ENCODE measurements at places on chromosomes 11 and 22.
A peak's percentile ranks its signal among the peaks of the same experiment; 100 is the strongest.

GRCh38 chr11:32432565-32432964 lies 2.8 kb downstream of the WT1 start:
- DNase-seq, result no peak

GRCh38 chr11:67099831-67100324 lies 19.2 kb upstream of the KDM2A start:
- DNase-seq, result no peak

- no peak for DNase-seq
These were observed 655.7 kb upstream of the KIRREL3 start for GRCh38 chr11:127656116-127656836.

- no peak for DNase-seq
These were observed 6.9 kb downstream of the TRIM6 start for GRCh38 chr11:5603326-5603725.

DNA sequence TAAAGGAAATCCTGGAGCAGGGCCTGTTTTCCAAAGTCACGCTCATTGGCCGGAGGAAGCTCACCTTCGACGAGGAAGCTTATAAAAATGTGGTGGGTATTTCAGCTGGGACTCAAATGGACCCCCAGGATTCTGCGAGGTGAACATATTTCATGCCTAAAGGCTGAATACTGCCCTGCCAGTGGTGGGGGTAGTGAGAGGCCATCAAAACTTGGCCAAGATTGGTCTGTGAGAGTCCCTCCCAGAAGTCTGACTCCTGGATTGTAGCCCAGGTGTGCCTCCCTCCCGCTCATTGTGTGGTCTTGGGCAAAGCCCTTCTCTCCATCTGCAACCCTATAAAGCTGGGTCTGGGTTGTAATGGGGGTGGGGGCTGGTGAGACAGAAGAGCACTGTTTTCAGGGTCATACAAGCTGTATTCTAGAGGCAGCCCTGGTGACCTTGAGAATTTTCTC lies 853 bp downstream of the HTATIP2 start:
- no peak for DNase-seq

DNA sequence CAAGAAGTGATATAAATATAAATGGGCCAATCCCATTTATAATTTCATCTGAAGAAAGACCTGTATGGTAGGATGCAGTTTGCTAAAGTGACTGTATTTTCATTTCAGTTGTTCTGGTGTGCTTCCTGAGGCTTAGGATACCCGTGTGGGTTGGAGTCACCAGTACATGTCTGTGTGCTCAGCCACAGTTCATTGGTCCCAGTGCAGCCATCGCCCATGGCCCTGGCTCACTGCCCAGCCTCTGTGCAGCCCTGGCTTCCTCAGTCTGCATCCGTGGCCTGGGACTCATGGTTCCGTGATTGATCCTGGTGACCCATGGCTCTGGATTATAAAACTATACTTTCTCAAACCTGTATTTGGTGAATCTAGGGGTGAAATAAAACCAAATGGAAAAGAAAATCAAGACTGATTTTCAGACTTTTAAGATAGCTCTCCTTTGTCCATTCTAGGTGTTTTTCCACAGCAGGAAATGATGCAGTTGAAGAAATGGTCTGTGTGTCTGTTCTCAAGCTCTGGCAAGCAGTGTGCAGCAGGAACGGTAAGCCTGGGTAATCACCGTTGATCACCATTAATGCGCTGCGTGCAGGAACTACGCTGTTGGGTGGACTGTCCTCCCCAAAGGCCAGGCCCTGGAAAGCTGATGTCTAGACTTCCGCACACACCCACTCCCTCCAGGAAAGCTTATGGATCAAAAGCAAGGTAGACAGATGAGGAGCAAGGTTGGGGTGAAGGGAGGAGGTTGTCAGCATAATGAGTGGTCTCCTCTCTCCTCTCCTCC lies 27.2 kb downstream of the TTC12 start:
- no peak for DNase-seq

DNA sequence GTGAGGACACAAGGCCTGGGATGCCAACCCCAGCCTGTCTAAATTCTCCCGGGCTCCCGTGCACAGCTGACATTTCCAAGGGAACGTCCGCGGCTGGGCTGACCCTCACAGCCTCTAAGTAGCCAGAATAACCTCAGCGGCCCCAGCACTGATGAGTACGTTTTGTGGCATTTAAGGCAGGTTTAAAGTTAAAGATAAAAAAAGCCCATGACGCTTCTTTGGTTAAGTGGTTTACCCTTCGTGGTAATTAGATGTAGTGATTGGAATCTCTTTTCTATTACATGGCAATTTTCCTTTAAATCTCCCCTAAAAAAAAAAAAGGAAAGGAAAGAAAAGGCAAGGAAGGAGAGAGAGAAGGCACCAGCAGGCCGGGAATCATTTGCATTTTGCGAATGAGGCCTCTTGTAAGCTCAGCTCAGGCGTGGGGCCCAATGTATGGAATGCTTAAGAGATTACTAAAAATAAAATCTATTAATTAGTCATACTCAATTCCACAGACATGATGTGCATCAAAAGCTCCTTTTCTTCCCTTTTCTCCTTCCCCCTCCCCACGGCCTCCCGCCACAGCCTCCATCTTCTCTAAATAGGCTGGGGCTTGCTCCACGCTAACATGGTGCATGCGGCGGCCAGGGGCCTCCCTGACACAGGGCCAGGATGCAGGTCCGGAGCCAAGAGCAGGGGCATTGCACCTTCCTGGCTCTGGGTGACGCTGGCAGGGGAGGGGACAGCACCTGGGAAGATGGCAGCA lies 44.1 kb downstream of the MACROD1 start:
- DNase-seq, result peak; percentile 68

- no peak for DNase-seq
These were observed 85.2 kb upstream of the ARHGAP20 start for GRCh38 chr11:110797453-110797852.

- DNase-seq, result no peak
These were observed 18.8 kb upstream of the MGAT3 start for GRCh38 chr22:39437791-39438704.

- no peak for DNase-seq
These were observed 674.7 kb downstream of the NTM start for GRCh38 chr11:132045107-132045506.

DNA sequence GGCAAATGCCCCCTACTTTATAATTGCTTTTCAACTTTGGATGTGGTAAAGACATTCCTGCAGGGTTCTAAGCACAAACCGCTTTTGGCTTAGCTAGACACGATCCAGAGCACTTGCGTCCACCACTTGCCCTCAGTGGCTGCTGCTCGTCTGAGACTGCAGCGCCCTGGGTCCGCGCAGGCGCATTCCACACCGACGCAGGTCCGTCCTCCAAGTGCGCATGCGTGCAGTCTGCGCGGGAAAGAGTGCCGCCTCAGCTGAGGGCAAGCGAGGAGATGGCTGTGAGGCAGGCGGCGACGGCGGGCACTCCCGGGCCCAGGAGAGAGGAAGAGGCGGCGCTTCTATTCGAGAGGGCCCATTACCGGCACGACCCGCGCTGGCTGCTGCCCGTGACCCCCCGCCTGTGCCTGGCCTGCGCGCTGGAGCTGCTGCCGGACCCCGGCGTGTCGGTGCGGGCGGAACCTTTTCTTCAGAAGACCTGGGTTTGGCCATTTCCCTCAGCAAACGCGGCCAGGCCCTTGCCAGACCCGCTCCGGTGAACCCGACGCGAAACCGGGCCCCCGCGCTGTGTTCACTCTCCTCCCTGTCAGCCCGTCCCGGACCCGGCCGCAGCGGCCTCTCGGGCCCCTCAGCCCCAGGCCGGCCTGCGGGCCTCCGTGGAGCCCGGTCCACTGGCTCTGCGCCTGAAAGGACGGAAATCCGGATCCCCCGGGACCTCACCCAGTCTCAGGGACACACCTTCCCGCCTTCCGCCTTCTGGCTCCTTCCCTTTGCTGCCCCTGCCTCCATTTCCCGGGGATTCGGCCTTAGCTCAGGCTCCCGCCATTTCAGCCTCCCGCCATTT lies at the start of gene MEI1:
MEI1 (plus strand) TSS at position 240 of the 844 bp plus-strand sequence; CDS start at position 276, 36 bp downstream.
- no peak for DNase-seq

DNA sequence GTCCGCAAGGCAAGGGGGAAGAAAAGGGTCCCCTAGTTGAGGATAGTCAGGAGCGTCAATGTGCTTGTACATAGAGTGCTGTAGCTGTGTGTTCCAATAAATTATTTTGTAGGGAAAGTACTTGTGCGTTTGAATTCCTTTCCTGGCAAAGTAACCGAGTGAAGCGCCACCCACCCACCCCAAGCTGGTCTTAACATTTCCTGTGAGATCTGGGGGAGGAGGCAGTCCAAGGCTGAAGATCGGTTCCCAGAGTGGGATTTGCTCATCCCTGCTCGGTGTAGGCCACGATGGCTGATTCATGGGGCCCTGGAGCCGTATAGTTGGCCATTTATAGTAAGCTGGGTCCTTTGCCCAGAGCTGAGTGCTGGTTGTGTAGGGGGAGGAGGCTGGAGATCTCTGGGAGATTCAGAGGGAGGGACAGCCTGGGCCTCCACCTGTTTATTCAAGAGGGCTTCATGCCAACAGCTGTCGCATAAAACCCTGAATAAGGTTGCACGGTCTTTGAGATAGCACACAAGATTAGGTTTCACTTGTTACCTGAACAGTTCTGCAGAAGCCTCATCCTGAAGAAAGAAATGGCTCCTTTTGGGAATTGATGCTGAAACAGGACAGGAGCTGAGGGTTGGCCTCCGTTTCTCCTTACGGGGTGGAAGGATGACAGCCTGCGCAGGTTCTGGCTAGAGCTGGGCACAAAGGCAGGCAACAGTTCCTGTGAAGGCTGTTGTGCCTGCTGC lies 2.4 kb downstream of the ATF4 start:
- DNase-seq, result no peak

- no peak for DNase-seq
These were observed 5.1 kb downstream of the TRIM5 start for GRCh38 chr11:5679811-5680210.

GRCh38 chr11:13338427-13339069 lies 61.0 kb downstream of the BMAL1 start:
- no peak for DNase-seq

DNA sequence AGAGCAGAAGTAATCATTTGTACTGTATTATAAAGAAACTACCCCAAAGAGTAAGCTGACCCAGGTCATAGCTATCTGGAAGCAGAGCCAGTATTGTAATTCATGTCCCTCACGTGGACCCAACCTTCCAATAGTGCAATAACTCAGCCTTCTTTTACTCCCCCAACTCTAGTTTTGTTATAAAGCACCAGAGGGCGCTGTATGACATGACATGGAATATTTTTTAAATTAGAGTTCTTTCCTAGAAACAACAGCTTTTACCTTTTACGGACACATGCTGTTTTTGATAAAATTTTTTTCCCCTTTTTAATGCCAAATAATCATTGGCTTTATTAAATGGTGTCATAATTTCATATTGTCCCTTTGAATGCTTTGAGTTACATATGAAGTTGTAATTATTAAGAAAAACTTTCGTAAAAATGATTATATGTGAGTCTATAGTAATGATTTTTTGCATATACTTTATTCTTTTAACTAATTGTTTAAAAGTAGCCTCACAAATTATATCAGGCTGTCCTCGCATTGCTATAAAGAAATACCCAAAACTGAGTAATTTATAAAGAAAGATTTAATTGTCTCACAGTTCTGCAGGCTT lies 76.9 kb downstream of the DKK3 start:
- no peak for DNase-seq

DNA sequence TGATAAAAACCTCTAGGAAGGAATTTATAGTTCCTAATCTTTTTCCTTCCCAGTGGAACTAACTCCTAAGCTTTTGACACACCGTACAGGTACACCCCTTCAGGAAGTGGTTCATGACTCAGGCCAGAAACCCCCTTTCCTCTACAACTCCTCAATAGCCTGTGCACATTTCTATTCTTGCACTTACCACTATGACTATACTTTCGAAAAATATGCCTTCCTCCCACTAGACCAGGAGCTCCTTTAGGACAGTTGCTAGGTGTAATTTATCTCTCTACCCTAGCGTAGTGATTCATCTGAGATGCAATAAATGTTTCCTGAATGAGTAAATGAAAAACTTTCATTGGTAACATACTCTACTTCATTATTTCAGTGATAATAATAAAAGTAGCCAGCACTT lies 14.5 kb downstream of the MAP6 start:
- peak; percentile 47 for DNase-seq

- DNase-seq, result no peak
These were observed 22.9 kb upstream of the CHRM4 start for GRCh38 chr11:46414466-46414796.

DNA sequence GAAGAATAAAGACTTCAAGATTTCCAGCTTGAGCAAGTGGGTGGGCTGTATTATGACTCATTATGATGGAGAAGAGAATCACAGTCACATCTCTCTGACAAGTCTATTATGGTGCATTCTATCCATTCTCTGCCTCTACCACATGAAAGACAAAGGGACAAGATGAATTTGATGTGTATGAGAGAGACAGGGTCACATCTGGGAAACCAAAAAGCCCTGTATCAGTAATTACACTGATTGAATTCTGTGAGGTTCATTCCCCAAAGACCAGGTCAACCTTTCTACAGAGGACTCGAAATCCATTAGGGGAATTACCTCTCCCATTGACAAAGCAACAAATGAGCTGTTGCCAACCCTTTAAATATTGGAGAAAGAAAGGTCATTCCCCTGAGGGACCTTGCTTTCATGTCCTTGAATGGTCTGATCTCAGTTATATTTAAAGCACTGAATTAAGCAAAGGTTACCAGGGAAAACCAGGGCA lies 109.6 kb downstream of the USP35 start:
- no peak for DNase-seq

- no peak for DNase-seq
These were observed 23.2 kb upstream of the NAV2 start for GRCh38 chr11:19689281-19690000.

GRCh38 chr11:36817336-36817965 lies 219.4 kb upstream of the RAG2 start:
- DNase-seq, result no peak

DNA sequence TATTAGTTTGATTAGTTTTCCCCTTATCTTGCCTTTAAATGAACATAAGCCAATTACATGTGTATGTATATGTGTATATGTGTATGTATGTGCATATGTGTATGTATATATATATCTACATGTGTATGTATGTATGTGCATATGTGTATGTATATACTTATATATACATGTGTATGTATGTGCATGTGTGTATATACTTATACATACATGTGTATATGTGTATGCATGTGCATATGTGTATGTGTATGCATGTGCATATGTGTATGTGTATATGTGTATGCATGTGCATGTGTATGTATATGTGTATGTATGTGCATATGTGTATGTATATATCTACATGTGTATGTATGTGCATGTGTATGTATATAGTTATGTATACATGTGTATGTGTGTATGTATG lies 65.5 kb upstream of the CCT8L2 start:
- DNase-seq, result no peak

DNA sequence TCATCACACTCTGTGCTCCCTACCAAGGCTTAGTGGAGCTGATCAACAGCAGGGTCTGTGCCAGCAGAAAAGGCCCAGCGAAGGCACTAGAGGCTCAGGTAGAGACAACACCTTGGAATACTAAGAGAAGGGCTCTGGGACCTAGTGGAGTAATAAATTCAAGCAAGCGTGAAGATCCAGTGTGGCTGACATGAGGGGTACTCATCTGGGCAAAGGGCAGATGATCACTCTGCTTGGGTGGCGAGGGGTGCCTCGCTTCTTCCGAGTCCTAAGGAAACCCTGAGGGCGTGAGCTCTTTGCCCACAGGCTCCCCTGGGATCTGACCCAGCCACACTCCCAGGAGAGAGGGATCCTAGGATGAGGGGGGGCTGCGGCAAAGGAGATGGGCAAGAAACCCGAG lies 3.5 kb upstream of the TPBGL start:
- DNase-seq, result no peak

GRCh38 chr11:124195189-124195734 lies 12.1 kb downstream of the OR10D3 start:
- no peak for DNase-seq

All from AG04449 (cell line).